ENCODE measurements at places on chromosomes 5 and 9.

- no peak for DNase-seq
Observed at GRCh38 chr9:110926828-110927487, 111.3 kb downstream of the LPAR1 start.

DNA sequence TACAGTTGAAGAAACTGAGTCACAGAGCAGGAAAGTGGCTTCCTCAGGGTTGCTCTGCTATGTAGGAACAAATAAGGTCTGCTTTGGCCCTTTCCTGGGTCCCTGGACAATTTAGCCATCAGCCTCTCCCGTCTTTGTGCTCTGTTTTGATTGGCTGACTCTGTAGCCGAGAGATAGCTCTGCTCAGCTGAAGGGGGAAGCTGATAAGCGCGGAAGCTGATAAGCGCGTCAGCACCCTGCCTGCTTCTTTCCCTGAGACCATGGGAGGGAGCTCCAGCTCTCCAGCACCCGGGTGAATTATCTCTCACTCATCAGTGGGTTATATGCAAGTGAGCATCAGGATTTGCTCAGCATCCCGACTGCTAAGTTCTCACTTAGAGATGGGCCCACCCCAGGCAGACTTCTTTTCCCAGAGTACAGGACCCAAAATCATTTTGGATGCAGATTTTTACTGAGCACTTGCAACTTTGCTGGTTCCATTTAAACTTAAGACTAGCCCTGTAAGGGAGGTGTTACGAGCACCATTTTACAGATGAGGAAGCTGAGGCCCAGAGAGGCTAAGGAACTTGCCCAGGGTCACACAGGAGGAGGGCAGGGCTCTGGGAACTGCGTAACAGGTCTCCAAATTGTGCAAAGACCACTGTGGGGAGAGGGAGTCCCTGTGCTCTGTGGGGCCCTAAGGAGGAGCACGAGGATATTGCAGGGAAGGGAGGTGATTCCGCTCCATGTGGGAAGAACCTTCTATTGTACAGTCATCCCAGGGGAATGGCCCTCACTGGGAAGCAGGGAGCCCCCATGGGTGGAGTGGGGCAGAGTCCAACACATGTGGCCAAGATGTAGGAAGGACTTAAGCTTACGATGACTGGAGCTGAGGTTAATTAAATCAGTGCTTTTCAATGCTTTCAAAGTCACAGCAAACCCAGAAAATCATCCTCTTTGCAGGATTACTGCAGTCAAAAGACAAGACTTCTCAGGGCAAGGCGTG is 83.7 kb upstream of the ORM1 start:
- DNase-seq = no peak

- no peak for DNase-seq
Observed at GRCh38 chr5:95153511-95153910, 131.4 kb downstream of the MCTP1 start.

- DNase-seq = no peak
Observed at GRCh38 chr5:109829331-109829730, 139.6 kb downstream of the MAN2A1 start.

DNA sequence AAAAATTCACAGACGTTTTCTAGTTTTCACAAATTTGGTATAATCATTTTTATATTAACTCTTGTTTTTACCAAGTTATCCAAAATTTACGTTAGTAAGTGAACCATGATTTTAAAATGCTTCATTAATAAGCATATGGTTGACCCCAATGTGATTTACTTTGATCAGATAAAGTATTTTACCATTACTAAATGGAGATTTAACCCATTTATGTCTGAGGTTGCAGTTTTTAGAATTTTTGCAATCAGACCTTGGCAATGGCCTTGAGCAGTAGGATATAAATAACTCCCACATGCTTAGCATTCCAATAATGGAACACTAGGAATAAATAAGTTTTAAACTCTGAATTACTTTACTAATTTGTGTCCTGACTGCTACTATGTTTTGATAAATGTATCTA is 84.6 kb downstream of the NDUFS4 start:
- no peak for DNase-seq

DNA sequence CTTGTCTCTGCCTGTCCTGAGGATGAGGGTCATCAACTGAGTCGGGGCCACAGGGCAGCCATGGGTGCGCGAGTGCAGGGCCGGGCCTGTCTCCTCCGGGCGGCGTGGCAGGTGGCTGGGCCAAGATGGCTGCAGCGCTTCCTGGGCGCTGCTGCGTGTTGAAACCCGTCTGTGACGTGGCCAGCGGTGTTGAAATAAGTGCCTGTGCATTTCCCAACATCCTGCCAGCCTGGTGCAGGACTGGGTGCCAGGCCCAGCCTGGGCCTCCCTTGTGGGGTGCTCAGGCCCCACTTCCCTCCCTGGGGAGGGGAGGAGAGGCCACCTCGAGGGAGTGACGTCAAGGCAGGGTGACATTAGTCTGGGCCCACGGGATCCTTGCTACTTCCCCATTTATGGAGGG is 45.5 kb downstream of the RXRA start:
- DNase-seq = no peak

- DNase-seq = no peak
Observed at GRCh38 chr9:16100537-16101091, 547.8 kb downstream of the CCDC171 start.

DNA sequence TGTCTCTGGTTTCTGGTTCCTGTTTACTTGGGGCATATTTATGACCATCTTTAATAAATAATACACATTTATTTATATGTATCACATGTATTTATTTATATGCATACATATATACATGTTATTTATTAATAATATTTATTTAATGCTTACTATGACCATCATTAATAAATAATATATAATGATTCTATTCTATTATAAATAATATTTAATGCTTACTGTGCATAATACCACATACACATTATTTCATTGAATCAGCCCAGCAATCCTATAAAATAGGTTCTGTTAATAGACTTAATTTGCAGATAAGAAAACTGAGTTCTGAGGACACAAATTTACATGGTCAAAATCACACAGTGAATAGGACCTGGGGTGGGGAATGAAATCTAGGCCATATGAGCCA is 24.2 kb downstream of the ACTBL2 start:
- DNase-seq = no peak
